ENCODE measurements at places on chromosomes 12 and 14. TPM values are rescaled to one million over a fixed set of nuclear protein-coding genes. Genes with fewer than 3 reads are reported as not detected.

The KIF26A gene
- 3.9 TPM for total RNA-seq

The CDKN3 gene
- 62.9 TPM for total RNA-seq

The P2RX2 gene
- not detected for total RNA-seq

The PLBD2 gene
- 32.6 TPM for total RNA-seq

The CD27 gene
- total RNA-seq: not detected

The INSM2 gene
- not detected for total RNA-seq

The TOMM20L gene
- total RNA-seq: not detected

The SDSL gene
- 28.3 TPM for total RNA-seq

The NAV3 gene
- total RNA-seq: 7.9 TPM

The STAC3 gene
- total RNA-seq: 0.36 TPM
